ENCODE measurements at places on chromosomes 3 and 15. TPM values are rescaled to one million over a fixed set of nuclear protein-coding genes. Genes with fewer than 3 reads are reported as not detected.

DNA sequence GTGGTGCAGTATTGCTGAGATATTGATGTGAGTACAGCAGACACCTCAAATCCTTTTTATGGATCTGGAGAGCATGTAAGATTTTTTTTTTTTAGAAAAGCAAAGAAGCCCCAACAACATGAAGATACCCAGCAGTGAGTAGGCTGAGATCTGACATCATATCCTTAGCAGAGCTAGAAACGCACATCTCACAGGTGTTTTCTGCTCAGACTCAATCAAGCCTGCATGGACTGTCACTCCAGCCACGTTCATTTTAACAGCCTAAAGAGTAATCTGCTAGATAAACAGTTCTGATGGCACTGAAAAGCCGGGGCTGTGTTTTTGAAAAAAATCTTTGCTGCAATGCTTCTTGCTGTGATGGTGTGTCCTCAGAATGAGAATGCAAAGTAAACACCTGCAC is 544.2 kb downstream of the FGF12 start:
- DNase-seq = no peak

DNA sequence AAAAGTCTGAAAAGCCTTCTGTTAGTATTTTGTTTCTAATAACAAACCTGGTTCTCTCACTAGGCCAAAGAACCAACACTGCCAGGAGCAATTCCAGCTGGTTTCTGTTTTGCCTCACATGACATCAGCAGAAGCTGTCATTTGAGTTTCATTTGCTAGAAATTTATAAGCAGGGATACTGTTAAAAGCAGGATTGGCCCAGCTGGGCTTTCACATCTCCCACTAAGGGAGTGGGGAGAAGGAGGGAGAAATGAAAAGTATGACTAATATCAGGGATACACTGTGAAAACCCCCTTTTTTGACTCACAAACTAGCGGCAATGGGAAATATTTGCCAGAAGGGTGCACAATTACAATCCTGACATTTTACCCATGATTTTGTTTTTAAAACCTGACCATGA is 5.3 kb downstream of the CCDC80 start:
- no peak for DNase-seq

DNA sequence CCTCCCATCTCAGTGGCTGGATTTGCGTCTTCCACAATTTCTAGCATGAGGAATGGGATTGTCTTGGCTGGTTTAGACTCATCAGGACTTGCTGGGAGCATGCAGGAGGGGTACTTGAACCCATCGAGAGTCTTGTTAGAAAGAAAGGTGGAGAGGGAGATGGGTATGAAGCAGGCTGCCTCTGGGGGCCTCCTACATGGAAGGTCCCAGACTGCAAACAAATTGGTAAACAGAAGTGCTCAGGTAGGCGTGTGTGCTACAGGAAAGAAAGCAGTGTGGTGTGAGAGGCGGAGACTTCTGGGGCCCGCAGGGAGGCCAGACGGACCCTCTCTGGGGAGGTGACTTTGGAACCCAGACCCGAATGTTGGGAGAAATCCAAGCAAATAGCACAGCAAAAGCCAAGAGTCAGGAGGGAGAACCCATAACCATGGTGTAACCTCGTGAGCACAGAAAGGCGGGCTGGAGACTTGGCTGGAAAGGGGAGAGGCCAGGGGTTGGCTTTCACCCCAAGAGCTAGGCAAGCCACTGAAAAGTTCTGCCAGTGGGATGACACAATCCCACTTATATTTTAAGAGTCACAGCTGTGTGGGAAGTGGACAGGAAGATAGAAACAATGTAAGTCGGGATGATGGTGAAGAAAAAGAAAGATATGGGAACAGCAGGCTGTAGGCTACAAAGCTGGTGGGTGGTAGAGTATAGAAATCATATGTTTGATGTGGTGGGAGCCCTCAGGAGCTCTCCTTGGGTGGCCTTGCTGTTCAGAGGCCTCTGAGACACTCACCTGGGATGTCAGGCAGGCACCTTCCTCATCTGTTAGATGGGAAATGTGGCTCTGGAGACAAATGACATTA is 130.1 kb upstream of the PRR20G start:
- no peak for DNase-seq

DNA sequence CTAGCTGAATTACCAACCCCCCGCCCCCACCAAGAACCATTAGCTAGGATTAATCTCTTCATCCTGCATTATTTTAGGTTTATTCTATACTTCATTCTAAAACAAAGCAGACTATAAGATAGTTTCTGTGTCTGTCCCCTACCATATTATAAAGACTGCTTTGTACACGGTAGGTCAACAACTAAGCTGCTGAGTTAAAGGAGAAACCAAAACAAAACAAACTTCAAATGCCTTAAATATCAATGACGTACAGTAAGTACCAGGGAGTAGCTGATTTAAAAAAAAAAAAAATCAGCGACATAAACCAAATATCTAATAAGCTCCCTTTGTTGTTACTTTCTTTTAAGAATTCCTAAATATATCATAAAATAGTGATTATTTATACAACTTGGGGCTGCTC is 7.8 kb upstream of the VGLL4 start:
- no peak for DNase-seq

- no peak for DNase-seq
These were observed 54.9 kb downstream of the CHDH start for GRCh38 chr3:53791317-53791716.

Gene PODXL2
- 11.9 TPM for total RNA-seq

DNA sequence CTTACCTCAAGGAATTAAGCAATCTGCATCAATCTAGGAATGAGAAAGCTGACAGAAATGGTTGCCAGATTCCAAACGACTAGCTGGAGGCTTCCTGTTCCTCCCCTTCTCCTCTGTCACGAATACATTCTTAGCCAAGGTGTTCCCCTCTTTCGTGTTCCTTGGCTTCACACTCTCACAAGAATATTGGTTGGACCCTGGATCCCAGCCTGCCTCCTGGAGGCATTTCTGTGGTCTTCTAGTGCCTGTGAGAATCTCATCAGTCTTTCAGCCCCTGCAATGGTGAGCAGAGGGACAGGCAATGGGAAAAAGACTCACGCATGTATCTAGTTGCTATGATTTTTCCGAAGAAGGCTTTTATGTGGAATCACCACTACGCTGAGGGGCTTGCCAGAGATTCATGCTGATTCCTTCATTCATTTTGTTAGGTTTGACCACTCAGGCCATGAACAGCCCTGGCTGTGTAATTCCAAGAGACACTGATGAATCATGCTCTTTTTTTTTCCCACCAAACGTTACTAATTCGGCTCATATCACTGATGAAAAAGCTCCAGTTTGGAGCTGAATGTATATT is 1.6 kb upstream of the P3H2 start:
- DNase-seq = no peak

Gene C3orf20
- total RNA-seq = not detected

DNA sequence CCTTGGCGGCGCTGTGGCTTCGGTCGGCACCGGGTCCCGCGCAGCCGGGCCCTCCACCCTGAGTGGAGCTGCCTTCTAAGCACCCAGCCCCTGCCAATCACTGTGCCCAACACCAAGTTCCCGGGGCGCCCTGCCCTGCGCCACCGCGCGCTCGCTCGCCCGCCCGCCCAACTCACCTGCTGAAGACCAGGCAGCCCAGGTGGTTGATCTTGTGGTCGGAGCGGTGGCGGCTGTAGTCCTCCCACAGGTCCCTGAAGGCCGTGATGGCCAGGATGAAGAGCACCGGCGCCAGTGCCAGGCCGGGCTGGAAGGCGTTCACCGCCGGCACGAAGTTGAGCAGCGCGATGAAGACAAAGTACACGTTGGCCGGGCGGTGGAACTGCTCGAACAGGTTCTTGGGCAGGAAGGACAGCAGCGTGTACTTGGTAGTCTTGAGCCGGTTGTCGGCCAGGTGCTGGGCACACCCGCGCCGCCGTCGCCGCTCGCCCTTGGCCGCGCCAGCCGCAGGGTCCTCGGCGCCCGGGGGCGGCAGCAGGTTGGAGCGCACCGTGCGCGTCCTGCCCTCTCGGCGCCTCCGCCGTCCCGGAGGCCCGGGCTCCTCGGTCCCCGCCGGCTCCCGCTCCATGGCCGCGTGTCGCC is 536 bp downstream of the ATP10A start:
- no peak for DNase-seq

Measured in PC-9 (cell line).